HEK293T (cell line): ENCODE measurements at places on chromosomes 5 and 9.
A peak's percentile ranks its signal among the peaks of the same experiment; 100 is the strongest.

- DNase-seq, result no peak
Measured at GRCh38 chr5:159905496-159905895, 10.8 kb upstream of the ADRA1B start.

- no peak for DNase-seq
Measured at GRCh38 chr9:2208465-2208864, 193.3 kb downstream of the SMARCA2 start.

DNA sequence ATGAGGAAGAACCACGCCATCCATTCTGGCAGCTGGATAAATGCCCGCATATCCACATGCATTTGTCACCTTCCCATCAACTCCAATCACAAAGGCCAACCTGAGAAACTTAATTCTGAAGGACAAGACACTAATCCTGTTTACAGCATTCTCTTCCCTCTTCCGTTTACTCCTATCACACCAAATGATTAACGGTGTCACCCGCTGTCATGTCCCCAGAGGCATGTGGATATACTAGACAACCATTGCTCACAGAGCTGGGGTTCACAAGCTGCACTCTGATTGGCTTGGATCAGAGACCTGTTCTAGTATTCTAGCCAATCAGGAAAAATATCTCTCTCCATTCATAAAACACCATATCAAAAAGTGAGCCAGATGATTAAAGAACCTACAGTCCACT, 3.6 kb downstream of the MACROH2A1 start:
- DNase-seq, result no peak

DNA sequence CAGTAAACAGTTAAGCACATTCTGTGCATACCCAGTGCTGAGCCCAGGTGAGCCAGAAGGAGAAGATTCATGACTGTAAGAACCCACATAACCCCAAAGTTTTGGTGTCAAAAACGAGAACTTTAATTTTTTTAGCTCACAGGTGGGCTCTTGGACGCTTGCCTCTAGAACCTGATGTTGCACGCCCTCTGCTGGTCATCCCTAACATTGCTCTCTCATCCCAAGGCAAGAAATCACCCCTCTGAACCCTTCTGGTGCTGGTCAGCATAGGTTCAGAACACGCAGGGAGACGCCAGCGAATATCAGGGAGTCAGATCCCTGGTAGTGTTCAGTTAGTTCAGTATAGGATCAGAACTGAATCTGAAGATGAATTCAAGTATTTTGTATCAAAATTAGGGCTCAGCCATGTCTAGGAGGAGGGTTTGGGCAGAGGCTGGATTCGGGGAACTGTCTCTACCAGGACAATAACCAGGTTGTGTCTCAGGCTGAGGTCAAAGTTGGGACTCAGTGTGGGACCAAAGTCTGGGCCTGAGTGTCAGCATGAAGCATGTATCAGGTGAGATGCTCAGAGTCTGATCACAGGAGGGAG, 4.1 kb upstream of the DNAJB5 start:
- peak; percentile 56 for DNase-seq

GRCh38 chr9:87346061-87346665, 151.5 kb upstream of the DAPK1 start:
- DNase-seq, result no peak

DNA sequence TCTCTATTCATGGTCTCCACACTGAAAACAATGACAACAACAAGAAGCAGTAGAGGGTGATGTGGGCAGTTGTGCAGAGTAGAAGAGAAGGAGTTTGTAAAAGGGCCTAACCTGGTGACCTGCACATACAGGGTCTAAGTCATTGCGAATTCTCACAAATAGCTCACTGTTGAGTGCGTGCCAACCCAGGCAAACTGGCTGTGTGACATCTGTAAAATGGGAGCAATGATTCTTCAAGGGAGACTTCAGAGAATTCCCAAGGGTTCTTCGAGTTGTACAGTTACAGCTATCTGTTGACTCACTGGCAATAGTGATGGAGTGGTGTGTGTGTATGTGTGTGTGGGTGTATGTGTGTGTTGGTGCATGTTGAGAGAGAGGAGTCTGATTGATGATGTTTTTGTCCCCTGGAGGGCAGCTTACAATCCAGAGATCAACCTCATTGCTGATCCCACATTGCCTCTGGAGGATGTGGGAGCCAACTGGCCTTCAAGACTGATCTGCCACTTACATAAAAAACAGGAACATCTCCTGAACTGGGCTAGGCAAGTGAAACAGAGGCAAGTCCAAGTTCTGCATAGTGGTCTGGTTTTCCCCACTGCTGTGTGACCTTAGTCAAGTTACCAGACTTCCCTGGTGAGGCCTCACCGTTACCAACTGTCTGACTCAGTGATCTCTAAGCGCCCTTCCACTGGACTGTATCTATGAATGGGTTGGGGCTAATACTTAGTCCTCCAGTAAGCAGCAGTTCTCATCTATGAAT, 3.2 kb downstream of the FAT2 start:
- DNase-seq, result no peak
